ENCODE measurements at places on chromosomes 6 and 20.

- no peak for DNase-seq
Observed at GRCh38 chr6:136180704-136181511, 69.2 kb downstream of the MTFR2 start.

DNA sequence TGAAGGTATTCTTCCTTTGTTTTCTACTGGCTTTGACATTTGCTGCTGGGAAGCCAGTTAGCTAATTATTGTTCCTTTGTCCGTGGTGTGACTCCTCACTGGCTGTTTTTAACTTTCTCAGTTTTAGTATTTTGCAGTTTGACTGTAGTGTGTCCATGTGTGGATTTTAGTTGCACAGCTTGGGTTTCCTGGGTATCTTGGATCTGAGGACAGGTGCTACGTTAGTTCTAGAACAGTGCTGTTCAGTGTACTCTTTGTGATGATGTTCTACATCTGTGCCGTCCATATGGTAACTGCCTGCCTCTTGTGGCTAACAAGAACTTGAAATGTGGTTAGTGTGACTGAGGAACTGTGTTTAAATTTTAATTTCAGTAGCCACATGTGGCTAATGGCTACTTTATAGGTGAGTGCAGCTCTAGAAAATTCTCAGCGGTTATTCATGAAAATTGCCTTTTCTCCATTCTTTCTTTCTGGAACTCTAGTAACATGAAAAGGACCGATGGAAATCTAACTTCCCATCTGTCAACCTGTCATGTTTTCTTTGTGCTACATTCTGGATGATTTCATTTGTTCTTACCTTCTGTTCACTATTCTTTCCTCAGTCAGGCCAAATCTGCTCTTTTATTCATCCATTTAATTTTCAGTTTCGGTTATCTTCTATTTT is 7.4 kb downstream of the SNX9 start:
- no peak for DNase-seq

GRCh38 chr20:54148947-54149764 is 24.6 kb downstream of the CYP24A1 start:
- no peak for DNase-seq

DNA sequence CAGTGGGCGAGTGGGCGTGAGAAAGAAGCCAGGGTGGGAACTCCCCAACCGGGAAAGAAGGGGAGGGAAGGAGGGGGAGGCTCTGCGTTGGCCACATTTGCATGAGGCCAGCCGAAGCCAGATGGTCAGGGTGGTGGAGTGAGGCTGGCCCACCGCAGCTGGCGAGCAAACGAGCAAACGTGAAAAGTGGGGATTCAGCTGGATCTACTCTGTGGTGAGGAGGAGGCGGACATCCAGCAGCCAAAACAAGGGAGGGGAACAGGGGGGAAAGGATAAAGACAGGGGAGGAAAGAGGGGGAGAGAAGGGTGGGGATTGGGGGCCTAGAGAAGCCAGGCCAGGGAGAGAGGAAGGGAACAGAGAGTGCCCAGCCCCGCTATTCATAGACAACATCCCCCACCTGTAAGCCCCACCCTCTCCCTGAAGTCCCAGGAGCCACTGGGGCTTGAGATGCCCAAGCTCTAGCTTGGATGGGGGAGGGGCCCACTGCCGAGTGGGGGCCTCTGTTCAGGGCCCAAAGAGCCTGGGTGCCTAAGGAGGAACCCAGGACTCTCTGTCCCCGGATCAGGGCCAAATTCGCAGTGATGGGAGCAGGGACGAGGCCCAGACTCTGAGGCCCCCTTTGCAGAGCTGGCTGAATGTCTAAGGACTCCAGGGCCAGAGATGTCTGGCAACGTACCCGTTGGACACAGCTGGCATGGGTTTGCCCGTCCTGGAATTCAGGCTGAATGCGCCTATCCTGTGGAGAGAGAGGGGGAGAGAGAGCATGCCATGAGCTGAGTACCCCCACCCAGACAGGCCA is 45.1 kb downstream of the CPNE5 start:
- DNase-seq = no peak

GRCh38 chr6:84897988-84898594 is 133.7 kb upstream of the TBX18 start:
- no peak for DNase-seq

DNA sequence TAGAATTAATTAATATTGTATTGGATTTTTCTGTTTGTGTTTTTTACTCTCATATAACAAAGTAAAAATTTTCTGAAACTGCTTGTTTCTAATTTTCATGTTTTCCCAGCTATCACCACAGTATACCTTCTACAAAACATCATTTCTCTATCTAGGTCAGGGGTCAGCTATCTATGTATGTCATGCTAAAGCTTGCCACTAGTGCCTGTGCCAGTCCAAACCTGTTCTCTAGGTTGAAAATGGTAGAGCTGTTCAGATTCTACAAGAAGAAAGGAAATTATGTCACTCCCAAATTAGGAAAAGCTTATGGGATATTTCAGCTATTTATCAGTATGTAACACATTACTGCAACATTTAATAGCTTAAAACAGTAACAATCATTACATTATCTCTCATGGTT is 5.8 kb upstream of the ME1 start:
- DNase-seq = no peak

DNA sequence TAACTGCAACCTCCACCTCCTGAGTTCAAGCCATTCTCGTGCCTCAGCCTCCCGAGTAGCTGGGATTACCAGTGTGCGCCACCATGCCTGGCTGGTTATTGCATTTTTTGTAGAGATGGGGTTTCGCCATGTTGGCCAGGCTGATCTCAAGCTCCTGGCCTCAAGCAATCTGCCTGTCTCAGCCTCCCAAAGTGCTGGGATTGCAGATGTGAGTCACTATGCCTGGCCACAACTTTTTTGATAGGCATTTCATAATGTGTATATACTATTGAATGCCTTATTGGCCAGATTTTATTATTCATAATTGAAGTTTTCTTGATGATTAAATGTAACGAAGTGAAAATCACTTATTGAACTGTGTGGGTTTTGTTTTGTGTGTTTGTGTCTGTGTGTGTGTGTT is 27.9 kb downstream of the FIG4 start:
- DNase-seq = no peak

DNA sequence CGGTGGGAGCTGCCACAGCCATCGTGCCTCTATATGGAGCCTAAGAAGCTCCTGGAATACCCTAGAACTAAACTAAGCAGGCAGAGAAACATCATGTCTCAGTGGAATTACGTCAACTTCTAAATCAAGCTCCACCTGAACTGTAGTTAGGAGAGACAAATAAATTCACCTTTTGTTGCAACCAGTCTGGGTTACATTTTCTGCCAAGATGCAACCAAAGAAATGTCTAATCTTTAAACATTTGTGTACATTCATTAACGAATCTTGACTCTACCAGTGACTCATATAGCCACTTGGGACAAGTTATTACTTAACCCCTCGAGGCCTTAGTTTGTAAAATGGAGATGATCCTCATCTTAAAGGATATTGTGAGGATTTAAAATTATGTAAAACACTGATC is 8.9 kb downstream of the PTPRK start:
- no peak for DNase-seq

Measured in D341Med (cell line).